Frontal cortex (tissue), 4 donors: ENCODE measurements at places on chromosomes 3 and 15.

DNA sequence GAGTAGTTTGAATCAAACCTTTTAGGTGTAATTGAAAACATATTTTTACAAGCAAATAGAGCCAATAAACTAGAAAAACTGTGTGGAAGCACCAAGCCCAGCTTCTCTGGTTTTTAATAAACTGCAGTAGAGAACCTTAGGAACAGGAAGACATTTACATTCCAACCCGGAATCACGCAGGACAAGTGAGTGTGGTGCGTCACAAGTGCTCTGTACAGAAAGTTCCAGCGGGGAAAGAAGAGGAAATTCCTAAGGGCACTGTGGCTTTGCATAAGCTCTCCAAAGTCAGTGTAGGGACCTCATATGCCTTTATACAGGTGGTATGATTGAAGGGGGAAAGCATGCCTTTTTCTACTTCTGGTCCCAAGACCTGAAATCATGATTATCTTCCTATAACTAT is 21.6 kb downstream of the COL8A1 start:
- no peak for DNase-seq

- DNase-seq: no peak
Observed at GRCh38 chr3:11819146-11819689, 27.5 kb downstream of the TAMM41 start.

DNA sequence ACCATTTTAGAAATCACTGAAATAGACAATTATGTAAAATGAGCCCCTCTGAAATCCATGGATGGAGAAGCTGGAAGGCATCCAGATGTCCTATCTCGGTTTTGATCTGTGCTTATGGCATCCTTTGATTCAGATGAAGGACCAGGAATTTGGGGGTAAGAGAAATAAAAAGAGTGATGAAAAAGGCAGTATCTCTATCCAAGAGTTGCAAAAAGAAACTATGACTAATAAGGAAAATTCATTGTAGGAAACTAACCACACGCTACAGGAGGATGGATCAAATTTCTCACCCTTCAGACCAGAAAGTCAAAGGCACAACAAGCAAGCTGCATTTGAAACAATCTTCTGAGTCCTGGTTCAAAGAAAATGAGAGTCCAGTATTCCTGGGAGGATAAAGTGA is 34.8 kb downstream of the SRGAP3 start:
- no peak for DNase-seq

GRCh38 chr3:193499801-193500485 is 54.8 kb downstream of the ATP13A4 start:
- DNase-seq: no peak

- DNase-seq: no peak
Observed at GRCh38 chr3:156507285-156507684, 47.6 kb downstream of the SSR3 start.

GRCh38 chr15:36954486-36954885 is 145.9 kb downstream of the MEIS2 start:
- DNase-seq: no peak

- no peak for DNase-seq
Observed at GRCh38 chr3:21783839-21784238, 32.8 kb upstream of the ZNF385D start.

DNA sequence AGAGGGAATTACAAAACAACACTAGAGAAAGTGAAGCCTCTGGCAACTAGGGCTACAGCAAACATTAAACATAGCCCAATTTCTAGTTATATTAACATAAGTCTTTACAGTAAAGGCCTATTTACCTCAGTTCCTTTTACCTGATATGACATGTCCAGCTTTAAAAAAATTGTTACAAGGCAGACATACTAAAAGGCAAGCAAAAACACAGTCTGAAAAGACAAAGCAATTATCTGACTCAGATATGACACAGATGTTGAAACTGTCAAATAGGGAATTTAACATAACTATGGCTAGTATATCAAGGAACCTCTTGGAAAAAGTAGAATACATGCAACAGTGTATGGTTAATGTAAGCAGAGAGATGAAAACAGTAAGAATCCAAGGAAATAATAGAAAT is 238.6 kb downstream of the RAP2B start:
- DNase-seq: no peak

DNA sequence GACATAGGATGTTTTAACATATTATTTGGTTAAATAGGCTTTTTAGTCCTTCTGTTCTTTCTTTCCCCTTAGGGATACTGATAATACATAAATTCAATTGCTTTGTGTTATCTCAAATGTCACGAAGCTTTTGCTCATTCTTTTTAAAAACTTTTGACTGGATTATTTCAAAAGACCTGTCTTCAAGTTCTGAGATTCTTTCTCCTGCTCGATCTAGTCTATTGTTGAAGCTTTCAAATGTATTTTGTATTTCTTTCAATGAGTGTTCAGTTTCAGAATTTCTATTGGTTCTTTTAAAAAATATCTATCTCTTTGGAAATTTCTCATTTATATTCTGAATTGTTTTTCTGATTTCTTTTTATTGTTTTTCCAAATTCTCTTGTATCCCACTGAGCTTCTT is 16.9 kb downstream of the IL20RB start:
- no peak for DNase-seq

GRCh38 chr15:98684436-98684835 is 36.1 kb downstream of the IGF1R start:
- DNase-seq: no peak

DNA sequence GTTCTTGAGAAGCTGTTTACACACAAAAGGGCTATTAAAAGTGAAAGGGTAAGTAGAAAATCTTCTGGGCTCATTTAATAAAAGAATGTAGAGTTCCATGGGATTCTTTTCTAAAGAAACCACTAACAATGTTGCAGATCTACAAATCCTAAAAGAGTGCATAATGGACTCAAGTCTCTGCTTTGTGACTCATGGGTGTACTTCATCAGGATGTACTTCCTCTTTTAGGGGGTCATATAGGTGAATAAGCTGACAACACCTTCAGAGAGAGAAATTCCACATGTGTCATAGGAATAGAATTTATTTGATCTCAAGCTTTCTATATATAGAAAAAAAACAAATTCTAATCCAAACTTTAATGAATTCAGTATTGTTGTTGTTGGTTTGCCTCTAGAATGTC is 355.5 kb downstream of the TIGIT start:
- no peak for DNase-seq

DNA sequence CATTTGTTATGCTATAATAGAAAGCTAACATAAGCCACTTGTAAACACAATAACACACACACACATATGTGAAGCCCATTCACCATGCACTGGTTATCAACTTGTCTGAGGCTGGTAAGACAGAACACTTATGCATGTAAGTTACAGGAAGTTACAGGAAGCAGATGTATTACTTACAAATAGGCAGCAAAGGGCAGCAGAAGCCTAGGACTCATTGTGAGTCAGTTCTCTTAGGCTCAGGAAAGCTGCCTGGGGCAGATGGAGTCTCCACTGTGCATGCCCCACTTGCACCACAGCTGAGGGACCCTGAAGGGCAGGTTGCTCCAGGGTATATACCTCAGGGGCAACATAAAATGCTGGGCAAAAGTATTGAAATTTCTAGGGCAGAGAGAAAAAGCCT is 748.8 kb upstream of the CCDC54 start:
- DNase-seq: no peak

GRCh38 chr3:186070550-186070949 is 38.3 kb downstream of the ETV5 start:
- DNase-seq: no peak

DNA sequence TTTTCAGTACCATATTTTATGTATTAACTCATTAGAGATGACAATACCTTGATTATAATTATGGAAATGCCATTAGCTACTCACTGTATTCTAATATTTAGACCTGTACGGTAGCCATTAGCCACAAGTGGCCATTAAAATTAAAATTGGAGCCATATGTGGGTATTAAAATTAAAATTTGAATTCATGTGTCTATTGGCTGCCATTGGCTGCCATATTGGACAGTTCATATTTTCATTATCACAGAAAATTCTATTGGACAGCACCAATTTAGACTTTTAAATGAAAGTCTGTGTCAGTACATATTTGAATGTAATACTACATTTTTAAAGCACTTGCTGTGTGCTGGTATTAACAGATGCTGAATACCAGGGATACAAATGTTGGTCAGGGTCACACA is 3.0 kb downstream of the ATP11B start:
- no peak for DNase-seq

DNA sequence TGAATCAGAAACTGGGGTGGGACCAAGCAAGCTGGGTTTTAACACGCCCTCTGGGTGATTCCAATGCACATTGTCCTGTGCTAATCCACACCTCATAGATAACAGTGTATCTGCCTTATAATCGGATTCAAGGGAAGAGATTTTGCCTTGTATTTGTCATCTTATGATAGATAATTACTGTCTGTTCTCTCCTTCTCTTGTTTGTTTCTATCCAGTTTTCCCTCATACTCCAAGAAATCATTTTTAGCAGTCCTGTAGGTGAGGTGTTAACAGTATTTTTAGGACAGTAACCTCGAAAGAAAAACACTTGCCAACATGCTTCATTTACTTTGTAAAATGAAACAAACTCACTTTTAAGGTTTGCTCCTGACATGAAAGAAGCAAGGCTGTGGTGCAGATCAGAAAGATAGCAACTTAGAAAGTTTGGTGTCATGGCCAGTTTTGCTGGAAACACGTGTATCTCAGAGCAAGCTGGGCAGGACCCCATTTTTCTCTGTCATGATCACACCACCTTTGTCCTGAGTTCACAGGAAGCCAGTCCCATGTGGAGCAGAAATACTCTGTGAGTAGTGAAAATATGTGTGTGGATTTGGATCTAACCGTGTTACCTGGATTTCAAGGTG is 72.6 kb downstream of the TRAK1 start:
- no peak for DNase-seq

DNA sequence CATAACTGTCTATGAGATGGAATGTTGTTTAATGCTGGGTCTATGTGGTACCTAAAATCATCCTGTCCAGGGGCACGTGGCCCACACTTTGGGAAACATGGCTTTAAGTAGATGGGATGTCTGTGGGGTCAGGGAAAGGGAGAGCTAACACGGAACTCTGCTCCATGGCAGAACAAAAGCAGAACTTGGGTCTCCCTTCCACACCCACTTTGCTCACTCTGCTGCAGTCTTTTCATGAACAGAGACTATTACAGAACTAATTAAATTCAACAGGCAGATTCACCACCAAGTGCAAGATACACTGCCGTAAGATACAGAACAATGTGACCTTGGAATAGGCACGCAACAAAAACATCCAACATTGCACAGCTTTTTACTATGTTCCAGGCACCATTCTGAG is 28.2 kb downstream of the POPDC2 start:
- DNase-seq: no peak

GRCh38 chr3:147737376-147737775 is 328.2 kb downstream of the ZIC1 start:
- DNase-seq: no peak

DNA sequence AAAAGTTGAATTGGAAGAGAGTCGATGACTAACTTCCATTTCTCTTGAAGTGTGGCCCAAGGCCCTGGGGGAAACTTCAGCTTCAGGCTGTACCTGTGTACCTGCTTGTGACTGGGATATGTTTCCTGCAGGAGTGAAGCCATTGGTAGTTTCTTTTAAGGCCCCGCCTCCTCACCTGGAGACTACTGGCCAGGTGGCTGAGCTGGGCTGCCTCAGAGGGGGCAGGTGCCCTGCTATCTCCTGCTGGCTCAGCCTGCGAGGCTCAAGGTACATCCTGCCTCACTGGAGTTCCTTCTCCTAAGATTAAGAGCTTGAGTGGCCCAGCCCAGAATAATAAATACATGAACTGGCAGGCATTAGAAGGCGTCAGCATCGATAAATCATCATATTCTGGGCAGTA is 121.6 kb upstream of the ROPN1 start:
- DNase-seq: no peak

DNA sequence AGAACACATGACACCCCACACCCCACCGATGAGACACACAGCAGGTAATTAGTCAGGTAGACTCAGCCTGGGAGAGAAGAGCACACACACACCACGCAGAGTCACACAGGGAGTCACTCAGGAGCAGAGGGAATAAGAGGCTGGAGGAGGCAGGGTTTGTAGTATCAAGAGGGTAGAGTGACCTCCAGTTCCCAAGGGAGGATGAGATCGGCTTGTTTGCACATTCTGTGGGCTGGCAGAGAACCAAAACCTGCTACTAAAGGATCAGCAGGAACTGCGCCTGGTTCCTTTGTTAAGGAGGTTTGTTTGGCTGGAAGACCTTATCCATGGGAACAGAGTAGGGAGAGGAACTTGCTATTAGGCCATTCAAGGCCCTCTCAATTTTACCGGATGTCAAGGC is 281.4 kb upstream of the SLCO3A1 start:
- no peak for DNase-seq

DNA sequence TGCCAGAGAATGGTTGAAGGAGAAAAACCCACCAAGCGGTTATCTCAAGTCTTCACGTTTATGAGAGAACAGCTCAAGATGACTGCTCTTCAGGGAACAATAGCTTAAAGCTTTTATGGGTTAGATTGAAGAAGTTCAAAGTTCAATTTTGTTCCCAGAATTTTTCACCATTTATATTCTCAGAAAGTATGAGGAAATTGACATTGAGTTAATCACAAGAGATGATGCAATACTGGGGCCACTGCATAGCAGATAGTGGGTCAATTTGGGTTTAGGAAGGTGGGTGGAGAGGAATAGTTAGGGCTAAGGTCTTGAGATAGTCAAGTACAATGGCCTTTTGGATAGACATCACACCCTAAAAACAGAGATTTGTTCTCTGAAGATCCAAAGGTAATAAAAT is 539.3 kb downstream of the SQOR start:
- DNase-seq: no peak

GRCh38 chr3:97439373-97439772 is 325.2 kb upstream of the ARL6 start:
- DNase-seq: no peak

DNA sequence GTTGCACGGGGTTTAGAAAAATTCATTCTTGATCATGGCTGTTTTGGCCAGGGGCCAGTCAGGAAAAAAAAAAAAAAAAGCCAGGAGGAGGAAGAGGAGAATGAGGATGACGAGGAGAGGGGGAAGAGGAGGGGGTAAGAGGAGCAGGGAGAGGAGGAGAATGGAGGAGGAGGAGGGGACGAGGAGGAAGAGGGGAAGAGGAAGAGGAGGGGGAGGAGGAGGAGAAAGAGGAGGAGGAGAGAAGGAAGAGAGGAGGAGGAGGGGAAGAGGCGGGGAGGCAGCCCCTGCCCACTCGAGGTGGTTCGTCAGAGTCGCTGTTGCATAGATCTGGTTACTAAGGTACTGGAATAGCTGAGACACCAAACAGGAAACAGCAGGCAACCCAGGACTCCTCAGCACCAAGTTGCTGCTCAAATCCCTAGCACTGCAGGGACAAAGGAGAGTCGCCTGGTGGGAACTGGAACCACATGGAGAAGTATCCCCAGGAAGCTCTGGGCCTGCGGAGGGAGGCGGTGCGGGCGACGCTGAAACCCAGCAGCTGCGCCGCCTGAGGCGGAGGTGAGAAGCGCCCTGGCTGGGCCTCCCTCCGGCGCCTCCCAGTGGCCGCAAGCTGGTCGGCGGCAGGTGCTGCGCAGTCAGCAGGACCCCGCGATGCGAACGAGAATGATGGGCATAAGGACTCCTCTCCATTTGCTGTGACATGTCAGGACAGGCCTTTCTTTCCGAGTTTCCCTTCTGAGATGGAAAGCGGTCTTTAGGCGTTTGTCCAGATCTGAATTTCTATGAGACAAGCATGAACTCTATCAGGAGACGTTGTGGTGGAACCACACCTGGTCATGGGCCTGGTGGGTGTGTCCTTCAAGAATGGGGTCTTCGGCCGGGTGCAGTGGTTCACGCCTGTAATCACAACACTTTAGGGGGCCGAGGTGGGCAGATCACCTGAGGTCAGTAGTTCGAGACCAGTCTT is 17.5 kb downstream of the FAM240A start:
- DNase-seq: peak; percentile 74
